Adrenal gland (tissue), 19 donors: ENCODE measurements at places on chromosomes 7 and 10. TPM values are rescaled to one million over a fixed set of nuclear protein-coding genes. Genes with fewer than 3 reads are reported as not detected.

- no peak overlapping the region for H3K4me3 ChIP-seq
- no peak for DNase-seq
- H3K27ac ChIP-seq: no peak overlapping the region
- no peaks in the 10 kb centered on the region for H3K27me3 ChIP-seq
- H3K36me3 ChIP-seq: no peaks in the 10 kb centered on the region
Measured at GRCh38 chr7:146961617-146962016, 845.0 kb downstream of the CNTNAP2 start.

DNA sequence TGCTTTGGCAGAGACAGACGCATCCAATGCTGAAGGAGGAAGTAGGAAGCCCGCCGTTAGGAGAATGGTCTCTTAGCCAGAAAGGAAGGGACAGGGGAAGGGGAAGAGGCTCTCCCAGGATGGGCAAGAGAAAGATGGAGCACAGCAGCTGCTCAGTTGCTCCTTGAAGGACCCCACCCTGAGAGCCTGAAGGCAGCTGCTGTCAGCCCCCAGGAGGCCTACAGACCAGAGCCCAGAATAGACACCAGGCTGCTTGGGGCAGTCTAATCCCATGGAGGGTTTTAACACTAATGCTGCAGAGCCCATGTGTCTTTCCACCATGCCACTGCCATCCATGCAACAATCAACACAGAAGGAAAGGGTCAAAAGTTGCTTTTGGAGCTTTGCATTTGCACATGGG lies 3.5 kb upstream of the C7orf33 start:
- no peaks in the 10 kb centered on the region for H3K4me1 ChIP-seq
- H3K27me3 ChIP-seq: no peaks in the 10 kb centered on the region
- H3K27ac ChIP-seq: no peak overlapping the region
- H3K36me3 ChIP-seq: no peaks in the 10 kb centered on the region
- no peak for DNase-seq

DNA sequence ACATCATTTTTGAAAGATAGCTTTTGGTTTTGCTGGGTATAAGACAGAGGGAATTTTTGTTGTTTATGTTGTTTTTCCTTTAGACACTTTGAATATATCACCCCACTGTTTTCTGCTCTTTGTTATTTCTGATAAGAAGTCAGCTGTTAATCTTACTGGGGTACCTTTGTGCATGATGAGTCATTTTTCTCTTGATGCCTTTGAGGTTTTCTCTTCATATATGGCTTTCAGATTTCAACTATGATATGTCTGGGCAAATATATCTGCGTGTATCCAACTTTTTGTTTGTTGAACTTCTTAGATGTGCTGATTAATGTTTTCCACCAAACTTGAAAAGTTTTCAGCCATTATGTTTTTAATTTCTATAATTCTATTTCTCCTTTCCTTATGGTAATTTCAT lies 208.6 kb upstream of the TMEM72 start:
- no peaks in the 10 kb centered on the region for H3K4me1 ChIP-seq
- no peak overlapping the region for H3K4me3 ChIP-seq
- H3K36me3 ChIP-seq: no peaks in the 10 kb centered on the region

- H3K27me3 ChIP-seq: no peaks in the 10 kb centered on the region
- no peak overlapping the region for H3K27ac ChIP-seq
- no peaks in the 10 kb centered on the region for H3K4me1 ChIP-seq
- H3K36me3 ChIP-seq: no peaks in the 10 kb centered on the region
- H3K4me3 ChIP-seq: no peak overlapping the region
Measured at GRCh38 chr10:71241830-71242621, 29.7 kb downstream of the UNC5B start.

- H3K27ac ChIP-seq: no peak within 1 kb of the TSS
- no peak within 1 kb of the TSS for H3K4me3 ChIP-seq
- peaks cover 81% of the 10 kb centered on the region for H3K27me3 ChIP-seq
- peak; percentile 26 for DNase-seq
- peaks cover 16% of the 10 kb centered on the region for H3K4me1 ChIP-seq
Measured at GRCh38 chr10:27745732-27746396, at the start of gene MKX. Gene MKX (minus strand): TSS chr10:27745819. CDS start chr10:27743415, 2,404 bp downstream.

DNA sequence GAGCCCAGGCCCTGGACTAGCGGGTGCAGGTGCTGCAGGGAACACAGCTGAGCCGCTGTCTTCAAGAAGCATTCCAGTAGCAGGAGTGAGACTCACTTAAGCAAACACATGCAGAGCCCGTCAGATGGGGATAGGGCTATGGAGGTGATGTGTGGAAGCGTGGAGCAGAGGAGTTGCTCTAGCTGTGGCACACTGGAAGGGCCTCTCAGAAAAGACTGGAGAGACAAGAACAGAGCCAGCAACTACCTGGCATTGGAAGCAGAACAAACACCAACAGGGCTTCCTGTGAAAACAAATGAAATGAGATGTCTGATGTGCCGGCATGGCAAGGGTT lies 37.8 kb upstream of the GALNTL5 start:
- no peaks in the 10 kb centered on the region for H3K36me3 ChIP-seq
- H3K4me3 ChIP-seq: no peak overlapping the region
- H3K4me1 ChIP-seq: peaks cover 4% of the 10 kb centered on the region
- DNase-seq: no peak
- H3K27ac ChIP-seq: no peak overlapping the region

DNA sequence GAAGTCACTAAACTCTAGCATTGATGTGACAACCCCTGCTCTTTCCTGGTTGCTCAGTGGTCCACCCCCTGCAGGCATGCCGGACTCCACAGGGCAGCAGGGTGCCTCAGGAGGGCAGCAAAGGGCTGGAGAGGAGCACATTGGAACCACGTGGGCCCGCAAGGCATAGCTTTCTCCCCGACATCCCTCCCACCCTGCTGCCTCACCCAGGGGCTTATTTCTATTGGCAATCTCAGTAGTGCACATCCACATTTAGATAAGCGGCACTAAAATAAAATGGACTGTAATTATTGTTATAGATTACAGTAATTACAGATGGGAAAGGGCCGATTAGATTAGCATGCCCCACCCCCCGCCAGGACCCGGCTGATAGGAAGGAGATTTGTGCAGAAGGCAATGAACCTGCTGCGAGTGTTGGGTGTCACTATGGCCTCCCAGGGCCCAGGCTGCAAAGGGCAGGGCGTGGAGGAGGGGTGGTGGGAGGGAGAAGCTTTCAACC lies 580.1 kb downstream of the GRID1 start:
- no peaks in the 10 kb centered on the region for H3K36me3 ChIP-seq
- DNase-seq: no peak
- H3K27me3 ChIP-seq: no peaks in the 10 kb centered on the region
- H3K4me1 ChIP-seq: no peaks in the 10 kb centered on the region

DNA sequence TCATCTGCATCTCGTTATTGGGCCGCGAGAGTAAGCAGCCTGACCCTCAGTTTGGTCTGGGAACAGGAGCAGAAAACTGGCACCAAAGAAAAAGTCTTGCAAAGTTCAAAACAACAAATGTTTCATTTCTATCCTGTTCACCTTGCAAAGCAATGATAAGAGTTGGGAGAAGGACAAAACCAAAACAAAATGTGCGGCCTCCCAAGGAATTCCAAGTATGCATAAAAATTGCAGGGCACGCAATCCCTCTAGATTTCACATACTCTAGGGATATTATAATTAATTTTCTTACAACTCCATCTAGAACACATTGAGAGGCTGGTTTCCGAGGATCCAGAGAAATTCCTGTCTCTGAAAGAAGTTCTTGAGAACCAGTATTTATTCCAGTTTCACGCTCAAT lies 20.1 kb downstream of the CHUK start:
- peaks cover 22% of the 10 kb centered on the region for H3K36me3 ChIP-seq
- DNase-seq: no peak
- H3K27ac ChIP-seq: no peak overlapping the region
- no peaks in the 10 kb centered on the region for H3K4me1 ChIP-seq
- H3K27me3 ChIP-seq: no peaks in the 10 kb centered on the region

DNA sequence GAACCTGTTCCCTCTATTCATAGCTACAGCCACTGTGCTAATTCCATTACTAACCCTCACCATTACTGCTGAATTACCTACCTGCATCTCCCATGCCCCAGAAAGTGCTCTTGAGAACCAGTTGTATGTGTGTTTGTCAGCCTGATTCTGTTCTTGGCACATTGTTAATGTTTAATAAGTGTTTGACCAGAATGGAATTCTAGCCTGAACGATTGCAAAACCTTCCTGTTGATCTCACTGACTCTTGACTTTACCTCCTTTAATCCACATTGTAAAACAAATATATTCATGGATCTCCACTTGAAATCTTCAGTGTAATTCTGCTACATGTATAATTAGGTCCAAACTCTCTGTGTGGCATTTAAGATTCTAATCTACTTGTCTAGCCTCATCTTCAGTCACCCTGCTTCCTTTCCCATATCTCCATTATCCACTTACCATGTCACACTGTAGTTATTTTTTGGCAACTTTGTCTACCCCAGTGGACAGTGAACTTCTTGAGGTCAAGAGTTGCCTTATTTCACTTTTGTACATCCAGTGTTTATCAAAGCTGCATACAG lies 4.9 kb downstream of the ZNF277 start:
- H3K36me3 ChIP-seq: no peaks in the 10 kb centered on the region
- H3K4me3 ChIP-seq: no peak overlapping the region
- no peak for DNase-seq
- H3K4me1 ChIP-seq: peaks cover 7% of the 10 kb centered on the region
- H3K27ac ChIP-seq: no peak overlapping the region

GRCh38 chr10:48614481-48615390 lies 9.9 kb upstream of the ARHGAP22 start:
- H3K27ac ChIP-seq: no peak overlapping the region
- no peaks in the 10 kb centered on the region for H3K4me1 ChIP-seq
- H3K27me3 ChIP-seq: no peaks in the 10 kb centered on the region
- no peaks in the 10 kb centered on the region for H3K36me3 ChIP-seq

- DNase-seq: no peak
- no peak overlapping the region for H3K27ac ChIP-seq
- H3K4me1 ChIP-seq: no peaks in the 10 kb centered on the region
- H3K4me3 ChIP-seq: no peak overlapping the region
- no peaks in the 10 kb centered on the region for H3K36me3 ChIP-seq
Measured at GRCh38 chr10:76382381-76382851, 951.0 kb downstream of the LRMDA start.

DNA sequence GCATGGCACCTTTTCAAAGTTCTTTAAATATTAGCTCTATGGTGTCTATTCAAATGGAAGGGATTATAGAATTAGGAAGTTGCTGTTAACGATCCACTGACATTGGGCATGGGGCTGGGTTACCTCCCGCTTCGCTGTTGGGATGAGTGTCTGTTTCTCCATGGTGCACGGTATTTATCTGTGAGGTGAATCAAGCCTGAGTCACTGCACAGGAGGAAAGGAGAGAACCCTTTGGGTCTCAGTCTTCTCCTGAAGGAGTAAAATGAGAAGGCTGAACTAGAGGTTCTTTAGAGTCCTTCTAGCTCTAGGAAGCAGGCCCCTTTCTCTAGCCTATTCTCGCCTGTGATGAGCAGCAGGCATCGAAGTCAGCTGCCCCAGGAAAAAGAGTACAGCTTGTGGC lies 7.3 kb downstream of the JCAD start:
- no peak overlapping the region for H3K4me3 ChIP-seq
- H3K27ac ChIP-seq: no peak overlapping the region
- H3K4me1 ChIP-seq: no peaks in the 10 kb centered on the region
- DNase-seq: no peak

DNA sequence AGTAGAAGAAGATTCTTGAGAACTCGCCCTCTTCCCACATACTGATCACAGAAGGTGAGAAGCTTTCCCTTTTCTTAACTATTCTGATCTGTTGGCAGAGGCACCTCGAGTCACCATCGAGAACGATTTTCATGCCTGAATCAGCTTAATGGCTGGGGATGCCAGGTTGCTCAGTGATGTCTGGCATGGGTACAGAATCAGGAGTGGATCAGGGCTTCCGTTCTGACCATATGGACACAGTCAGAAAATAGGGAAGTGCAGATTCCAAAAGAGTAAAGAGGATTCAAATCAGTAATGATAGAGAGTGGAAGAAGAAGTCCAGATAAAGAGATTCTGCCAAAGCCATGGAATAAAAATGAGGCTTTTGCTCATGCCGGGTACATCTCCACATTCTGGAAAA lies 52.0 kb upstream of the GRB10 start:
- no peaks in the 10 kb centered on the region for H3K4me1 ChIP-seq
- H3K4me3 ChIP-seq: no peak overlapping the region
- no peak for DNase-seq

- no peak overlapping the region for H3K4me3 ChIP-seq
- H3K36me3 ChIP-seq: no peaks in the 10 kb centered on the region
- H3K27me3 ChIP-seq: no peaks in the 10 kb centered on the region
- no peaks in the 10 kb centered on the region for H3K4me1 ChIP-seq
- no peak for DNase-seq
Measured at GRCh38 chr7:144379776-144380384, 23.6 kb downstream of the NOBOX start.

GRCh38 chr10:110326351-110327032 lies 21.8 kb upstream of the SMNDC1 start:
- H3K27ac ChIP-seq: no peak overlapping the region
- H3K4me1 ChIP-seq: no peaks in the 10 kb centered on the region
- no peak overlapping the region for H3K4me3 ChIP-seq

DNA sequence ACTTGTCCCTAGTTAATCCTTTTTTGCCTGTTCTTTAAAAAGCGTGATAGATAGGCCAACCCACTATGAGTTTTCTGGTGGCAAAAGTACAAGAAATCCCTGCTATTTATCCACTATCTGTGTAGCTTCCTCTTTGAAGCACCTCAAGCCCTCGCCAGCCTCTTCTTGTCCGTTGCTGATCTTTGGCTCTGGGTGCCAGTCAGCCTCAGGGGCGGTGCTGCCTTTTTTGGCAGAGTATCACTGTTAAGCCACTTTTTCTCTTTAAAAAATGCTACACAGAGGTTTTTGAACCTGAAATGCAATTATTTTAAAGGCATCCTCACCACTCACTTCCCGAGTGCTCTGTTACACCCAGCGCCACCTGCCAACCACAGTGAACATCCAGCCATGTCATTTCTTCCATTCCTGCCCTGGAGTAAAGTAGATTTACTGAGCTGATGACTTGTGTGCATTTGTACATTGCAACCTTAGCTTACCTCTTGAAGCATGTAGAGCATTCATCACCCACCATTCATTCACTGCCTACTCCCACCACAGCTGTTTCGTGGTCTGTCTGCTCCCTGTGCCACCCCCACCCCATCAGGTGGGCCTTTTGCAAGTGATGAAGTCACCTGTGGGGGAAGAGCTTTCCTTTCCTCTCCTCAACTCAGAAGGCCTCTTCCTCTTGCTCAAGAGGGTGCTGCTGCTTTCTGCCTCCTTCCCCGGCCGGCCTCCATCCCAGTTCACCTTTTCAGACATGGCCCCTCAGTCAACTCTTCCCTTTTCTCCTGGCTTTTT lies 414.2 kb upstream of the GALNT17 start:
- no peak overlapping the region for H3K27ac ChIP-seq
- H3K36me3 ChIP-seq: no peaks in the 10 kb centered on the region
- no peak overlapping the region for H3K4me3 ChIP-seq

GRCh38 chr7:44392618-44393010 lies 67.2 kb upstream of the CAMK2B start:
- H3K36me3 ChIP-seq: peaks cover 45% of the 10 kb centered on the region
- no peak for DNase-seq
- H3K27ac ChIP-seq: no peak overlapping the region
- no peak overlapping the region for H3K4me3 ChIP-seq
- H3K4me1 ChIP-seq: no peaks in the 10 kb centered on the region

Gene GRID2IP
- total RNA-seq: 1.2 TPM

Gene HSPA14
- total RNA-seq: 11.8 TPM

Gene CRTAC1
- total RNA-seq: not detected

Gene ATRNL1
- 108 TPM for total RNA-seq

Gene PTPN20
- 27.2 TPM for total RNA-seq

Gene SPDYE6
- total RNA-seq: not detected

Gene TMEM229A
- total RNA-seq: 4.4 TPM
